ENCODE measurements at places on chromosomes 3 and 15.

GRCh38 chr15:37594417-37594816, 340.0 kb upstream of the TMCO5A start:
- no peak for DNase-seq

DNA sequence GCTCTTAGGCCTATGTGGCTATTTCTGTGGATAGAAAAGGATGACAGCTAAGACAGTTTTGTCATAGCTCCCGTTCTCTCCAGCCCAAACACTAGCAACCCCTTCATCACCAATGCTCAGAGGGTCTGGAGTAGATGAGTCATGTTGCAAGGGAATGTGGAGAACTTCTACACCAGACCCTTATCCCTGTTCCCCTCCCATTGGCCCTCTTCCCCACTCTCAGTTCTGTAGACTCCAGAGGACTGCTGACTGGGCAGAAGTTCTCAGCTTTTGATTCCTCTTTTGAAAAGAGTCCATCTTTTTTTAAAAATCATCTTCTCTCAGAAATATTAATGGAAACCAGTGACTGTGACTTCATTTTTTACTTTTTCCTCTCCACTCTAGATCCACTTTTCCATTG, 2.4 kb upstream of the MYZAP start:
- no peak for DNase-seq

DNA sequence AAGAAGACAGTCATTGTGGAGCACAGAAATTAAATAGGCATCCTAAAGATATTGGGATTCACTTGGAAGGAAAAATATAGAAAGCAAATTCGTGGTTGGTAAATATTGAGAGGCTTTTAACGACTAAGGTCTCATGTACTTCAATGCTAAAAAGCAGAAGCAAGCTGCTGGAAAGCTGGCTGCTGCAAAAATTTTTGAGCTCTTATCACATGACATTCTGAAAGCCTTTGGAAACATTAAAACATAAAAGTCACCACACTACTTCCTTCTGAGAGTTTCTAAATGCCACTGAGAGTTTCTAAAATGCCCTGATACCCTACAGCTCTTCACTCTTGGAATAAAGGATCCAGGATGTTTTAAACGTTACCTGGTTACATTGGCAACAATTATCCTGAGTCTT, 39.0 kb upstream of the CBLB start:
- DNase-seq: no peak

DNA sequence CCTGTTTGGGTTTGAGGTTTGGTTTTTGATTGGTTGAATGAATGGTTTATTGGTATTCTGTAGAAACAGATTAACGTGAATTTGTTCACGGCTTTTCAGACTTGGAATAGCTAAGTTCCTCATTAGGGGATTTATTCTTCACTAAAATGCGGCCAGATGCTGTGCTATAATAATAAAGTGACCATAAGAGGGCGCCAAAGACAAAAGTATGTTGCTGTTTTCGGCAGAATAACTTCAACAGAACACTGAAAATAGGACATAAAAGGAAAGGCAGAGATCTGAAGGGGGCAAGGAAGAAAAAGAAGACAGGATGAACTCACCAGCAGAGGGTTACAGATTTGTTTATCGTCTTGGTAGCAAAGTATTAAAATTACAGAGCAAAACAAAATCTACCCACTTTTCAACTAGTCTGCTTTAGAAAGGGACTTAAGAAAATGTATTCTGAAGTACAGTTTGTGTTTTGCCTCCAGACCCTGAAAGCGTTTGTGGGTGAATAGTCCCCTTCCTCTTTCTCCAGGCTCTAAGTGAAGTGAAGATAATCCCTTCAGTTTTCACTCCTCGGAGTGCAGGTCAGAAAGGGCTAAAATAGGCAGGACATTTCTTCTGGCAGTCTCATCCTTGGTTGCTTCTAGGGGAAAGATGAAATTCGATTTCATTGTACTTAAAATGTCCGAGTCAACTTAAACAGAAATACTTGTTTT, 147.6 kb downstream of the IL20RB start:
- no peak for DNase-seq

DNA sequence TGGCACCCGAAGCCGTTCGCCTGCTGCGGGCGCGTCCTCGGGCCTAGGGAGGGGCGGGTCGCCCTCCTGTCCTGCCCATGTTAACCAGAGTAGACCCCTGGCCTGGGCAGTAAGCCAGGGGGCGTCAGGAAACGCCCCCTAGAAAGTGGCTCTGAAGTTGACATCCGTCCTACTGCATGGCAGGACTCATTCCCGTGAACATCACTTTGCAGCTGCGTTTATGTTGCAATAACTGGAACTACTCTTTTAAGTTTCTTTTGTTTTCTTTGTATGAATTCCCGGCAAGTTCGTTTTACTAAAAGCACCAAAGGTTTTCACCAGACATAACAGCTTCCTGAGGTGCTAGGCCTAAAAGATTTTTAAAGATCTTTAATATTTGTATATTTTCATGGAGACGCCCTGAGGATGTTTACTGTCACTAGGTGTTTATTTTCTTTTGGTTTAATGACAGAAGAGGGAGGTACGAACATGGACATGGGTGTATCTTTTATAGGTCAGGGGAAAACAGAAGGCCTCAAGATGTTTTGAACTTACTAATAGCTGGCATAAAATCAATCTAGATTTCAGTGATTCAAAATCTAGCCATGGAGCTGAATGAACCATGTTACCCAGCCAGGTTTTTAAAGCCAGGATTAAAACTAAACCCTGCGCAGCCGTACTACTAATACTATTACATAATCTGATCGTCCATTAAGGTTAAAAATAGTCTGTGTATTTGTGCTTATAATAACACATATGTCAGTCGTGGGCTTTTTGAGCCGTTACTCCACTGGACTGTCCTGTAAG, 1.0 kb downstream of the C15orf61 start:
- DNase-seq: no peak

GRCh38 chr3:178526291-178526690, 9.9 kb upstream of the KCNMB2 start:
- DNase-seq: no peak

GRCh38 chr3:143581972-143582722, 266.1 kb downstream of the SLC9A9 start:
- no peak for DNase-seq

- no peak for DNase-seq
These were observed 1.8 kb upstream of the SKOR1 start for GRCh38 chr15:67823314-67824196.

DNA sequence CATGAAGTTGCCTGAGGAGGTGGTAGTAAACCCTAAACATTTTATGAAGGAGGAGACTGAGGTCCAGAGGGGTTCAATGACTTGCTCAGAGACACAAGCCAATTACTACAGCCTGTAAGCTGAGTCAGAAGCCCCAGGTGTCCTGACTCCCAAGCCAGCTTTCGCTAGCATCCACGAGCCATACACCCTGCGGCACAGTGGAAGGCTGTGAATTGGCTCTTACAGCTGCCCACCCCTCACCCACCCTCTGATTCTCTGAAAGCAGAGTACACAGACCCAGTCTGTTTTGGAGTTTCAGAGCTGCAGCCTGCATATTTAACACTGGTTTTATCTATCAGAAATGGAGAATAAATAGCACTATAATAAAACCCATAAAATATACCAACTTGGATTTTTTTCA, 253.4 kb downstream of the IGSF11 start:
- DNase-seq: no peak

- no peak for DNase-seq
These were observed 73.2 kb downstream of the SUCNR1 start for GRCh38 chr3:151946606-151947005.

DNA sequence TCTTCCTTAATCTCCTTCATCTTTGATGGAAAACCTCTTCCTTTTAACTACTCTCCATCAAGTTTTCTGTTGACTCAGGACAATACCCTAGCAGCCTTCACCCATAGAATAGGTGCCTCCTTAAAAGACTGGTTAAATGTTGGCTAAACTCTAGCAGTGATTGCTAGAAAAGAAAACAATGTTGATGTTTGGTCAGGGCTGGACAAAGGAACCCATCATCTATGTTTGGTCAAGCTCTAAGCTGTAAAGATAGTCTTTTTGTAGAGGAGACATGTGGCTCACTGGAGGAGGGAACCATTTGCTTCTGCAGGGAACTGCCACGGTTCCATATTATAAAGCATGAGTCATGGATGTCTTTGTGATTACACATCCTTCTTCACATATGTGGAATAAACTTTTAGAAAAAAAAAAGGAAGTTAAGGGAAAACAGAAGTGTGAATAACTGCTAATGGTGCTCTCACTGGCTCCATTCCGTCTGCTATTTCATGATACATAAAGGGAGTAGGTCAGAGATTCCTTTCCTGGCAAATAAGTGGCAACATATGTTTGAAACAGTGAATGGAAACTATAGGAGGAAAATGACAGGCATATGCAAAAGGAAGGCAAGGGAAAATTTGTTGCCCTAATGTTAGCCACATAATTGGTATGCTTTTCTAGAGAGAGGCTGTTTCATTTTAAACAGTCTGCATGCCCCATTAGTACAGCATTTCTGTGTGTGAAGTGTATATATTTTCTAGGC, 78.2 kb downstream of the CMSS1 start:
- DNase-seq: no peak

DNA sequence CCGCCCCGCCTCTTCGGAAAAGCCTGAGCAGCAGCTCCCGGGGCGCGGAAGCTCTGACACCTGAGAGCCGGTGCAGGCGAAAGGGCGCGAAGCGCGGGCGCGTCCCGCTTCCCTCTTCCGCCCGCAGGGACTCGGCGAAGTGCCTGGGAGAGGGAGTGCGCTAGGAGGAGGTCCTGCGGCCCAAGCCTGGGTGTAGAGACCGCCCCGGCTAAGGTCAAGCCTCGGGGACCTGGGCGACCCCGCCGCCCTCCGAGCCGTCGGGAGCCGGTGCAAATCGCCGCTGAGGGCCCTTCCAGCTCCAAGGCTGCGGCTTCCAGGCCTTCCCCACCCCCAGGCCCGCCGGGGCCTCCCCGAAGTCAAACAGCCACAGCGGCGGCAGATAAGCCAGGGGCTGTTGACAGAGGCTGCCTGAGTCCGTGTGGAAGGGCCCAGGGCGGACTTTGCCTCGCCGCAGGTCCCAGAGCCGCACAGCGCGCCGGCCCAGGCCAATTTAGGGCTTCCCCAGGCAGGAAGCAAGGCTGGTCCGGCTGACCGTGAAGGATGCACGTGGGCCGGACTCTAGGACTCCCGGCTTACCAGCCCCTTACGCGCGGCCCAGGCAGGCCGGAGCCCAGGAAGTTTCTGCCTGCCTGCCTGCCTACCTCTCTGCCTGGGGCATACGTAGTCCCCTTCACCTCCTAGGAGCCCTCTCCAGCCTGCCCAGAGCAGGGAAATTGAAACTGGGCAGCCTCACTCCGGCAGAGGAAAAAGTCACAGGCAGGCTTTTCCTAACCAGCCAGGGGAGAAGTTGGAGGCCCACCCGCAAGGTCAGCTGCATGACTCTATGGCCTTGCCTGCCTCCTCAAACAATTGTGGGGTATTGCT, 2.3 kb downstream of the ITPKA start:
- DNase-seq: no peak

DNA sequence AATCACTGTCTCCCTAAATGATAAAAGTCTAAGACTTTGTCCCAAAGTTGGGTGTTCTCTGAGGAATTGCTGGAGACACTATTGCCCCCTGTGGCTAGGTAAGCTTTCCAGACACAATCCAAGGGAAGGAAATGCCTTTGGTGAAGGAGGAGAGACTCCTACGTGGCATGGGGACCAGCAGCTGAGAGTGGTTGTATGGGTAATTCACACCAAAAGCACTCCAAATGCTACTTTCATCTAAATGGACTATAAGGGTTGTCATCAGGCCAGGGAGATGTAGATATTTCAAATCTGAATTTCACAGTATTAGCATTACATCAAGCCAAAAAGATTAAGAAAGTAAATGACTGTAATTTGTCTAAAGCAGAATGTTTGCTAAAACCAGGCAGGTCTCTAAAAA, 400.8 kb upstream of the THBS1 start:
- no peak for DNase-seq

DNA sequence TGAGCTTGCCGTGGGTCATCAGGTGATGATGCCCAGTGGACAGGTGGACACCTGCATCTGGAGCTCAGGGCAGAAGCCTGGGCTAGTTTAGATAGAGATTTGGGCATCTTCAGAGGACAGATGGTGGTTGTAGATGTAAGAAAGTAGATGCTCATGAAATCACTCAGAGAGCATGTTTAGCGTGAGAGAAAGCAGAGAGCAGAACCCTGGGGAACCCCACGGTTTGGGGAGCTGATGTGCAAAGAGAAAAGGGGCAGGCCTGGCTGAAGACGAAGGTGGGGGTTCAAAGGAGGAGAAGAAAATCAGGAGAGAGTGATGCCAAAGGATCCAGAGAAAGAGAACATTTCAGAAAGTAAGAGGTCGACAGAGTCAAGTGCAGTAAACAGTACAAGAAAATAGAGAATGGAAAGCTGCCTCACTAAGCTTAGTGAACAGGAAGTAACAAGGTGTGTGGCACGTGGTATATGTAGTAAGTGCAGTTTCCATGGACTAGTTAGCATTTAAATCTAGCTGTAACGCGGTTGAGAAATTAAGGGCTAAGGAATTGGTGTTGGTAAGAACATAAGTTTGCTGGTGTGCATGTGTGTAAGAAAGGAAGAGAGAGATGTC, 13.5 kb downstream of the TIGIT start:
- no peak for DNase-seq

- DNase-seq: no peak
These were observed 251.2 kb upstream of the CTDSPL start for GRCh38 chr3:37610529-37610928.

DNA sequence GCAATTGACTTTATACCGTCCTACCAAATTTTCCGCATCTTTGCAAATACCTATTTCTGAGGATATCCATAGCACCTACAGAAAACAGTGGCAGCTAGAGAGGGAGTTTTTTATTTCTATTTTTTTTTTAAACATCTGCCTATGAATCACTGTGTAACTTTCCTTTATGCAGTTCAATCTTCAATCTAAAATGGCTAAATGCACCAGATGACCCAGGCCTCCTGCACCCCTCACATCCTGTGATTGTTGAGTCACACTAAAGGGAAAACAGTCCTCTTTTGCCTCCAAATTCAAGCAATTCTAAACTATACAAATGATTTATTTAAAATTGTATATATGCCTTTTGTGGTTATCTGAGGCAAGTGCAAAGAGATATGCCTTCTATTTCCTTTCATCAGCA, 20.1 kb upstream of the BCL6 start:
- DNase-seq: no peak

- DNase-seq: no peak
These were observed 4.2 kb downstream of the MFGE8 start for GRCh38 chr15:88908697-88909621.

DNA sequence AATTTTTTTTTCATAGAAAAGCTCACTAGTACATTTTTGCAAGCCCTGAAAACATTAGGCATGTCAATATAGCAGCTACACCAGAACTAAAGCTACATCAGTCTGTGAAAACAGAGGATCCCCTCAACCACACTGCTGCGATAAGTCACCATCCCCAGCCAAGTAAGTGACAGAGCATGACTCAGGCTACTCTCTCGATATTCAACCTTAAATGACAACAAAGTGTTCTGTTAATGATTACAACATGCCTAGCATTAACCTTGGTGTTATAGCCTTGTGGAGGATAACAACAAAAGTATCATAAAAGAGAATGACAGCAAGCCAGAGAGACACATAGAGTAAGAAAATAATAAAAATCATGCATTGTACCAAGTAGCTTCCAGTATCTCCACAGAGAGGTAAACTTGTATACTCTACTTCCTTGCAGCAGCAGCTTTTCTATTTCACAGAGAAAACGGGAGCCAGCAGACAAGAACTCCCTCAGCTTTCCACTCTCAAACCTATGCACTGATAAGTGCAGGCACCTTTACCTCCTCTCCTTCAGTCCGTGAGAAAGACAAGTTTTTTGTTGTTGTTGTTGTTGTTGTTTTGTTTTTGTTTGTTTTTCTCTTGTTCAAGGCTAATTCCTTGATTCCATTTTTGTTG, 76.6 kb downstream of the GBE1 start:
- no peak for DNase-seq
